ENCODE measurements at places on chromosomes 6 and 20.

GRCh38 chr6:44390158-44390683 lies 2.7 kb downstream of the CDC5L start:
- DNase-seq: no peak

GRCh38 chr20:40703975-40704530 lies 15.0 kb upstream of the MAFB start:
- no peak for DNase-seq

DNA sequence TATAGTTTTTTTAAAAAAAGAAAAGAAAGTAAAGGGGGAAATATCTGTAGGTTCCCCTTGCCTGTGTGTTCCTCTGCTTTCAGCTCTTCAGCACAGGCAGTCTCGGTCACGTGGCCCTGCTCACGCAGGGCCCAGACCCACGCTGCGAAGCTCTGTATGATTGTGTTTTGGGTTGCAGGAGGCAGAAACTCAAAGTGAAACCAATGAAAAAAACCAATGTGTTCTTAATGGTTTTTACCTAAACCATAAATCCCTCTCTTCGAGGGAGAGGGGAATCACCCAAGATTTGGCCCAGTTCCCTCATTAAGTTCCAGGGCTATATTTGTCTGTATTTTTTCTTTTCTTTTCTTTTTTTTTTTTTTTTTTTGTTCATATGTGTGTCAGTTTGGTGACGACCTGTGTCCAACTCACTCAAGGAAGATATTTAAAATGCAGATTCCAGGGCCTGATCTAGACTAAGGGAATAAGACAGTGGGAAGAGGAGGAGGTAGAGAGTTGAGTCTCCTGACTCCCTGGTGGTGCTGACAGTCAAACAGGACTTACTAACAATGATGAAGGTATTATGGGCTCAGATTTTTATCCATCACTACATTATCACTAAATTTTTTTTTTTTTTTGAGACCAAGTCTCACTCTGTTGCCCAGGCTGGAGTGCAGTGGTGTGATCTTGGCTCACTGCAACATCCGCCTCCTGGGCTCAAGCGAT lies 33.8 kb upstream of the RREB1 start:
- no peak for DNase-seq

GRCh38 chr20:48774696-48775095 lies 53.1 kb downstream of the PREX1 start:
- DNase-seq: no peak

DNA sequence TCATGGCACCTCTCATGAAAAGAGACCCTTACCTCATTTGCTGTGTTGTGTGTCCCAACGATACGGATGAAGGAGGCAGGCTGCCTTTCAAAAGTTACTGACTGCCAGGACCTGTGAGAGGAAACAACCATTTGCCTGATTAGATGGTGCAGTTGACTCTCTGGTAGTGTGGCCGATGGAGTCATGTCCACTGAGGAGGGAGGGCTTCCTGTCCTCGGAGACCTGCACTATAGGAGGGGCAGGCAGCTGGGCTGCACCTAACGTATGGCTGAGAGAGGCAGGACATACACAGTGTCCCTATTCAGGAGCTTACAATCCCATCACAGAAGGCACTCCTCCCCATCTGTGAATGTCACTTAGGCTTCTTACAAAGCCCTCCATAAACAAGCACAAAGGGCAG lies 373.0 kb downstream of the ZFAND3 start:
- DNase-seq: no peak

DNA sequence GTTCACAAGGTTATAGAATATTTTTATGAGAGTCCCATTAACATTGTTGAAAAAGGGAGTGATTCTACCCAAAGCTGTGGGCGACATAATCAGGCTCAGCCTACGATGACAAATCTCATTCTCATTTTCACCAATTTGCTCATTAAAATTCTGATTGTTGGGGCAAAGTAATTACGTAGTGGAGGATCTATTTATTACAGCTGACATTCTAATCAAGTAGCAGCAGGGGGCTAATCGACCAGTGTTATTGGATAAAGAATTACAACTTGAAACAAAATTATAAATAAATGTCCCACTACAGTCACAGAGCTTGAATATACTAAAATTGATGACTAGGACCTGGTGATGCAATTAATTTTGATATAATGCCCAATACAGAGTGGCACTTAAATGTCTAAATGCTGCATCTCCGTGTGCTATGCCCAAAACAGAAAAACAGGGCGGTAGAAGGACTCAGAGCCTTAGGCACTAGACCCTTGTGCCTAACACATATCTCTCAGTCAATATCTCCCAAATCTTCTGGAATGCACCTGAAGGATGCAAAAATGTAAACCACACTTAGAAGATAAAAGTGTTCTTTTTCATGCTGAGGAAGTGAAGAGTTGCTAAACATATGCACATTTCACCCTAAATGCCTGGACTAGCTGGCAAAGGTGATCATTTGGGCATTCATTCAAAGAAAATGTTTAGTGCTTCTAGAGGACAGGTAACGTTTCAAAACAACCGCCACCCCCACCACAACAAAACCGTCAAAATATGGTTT lies 88.3 kb downstream of the CD24 start:
- no peak for DNase-seq

- DNase-seq: no peak
These were observed 27.1 kb downstream of the SMOC2 start for GRCh38 chr6:168468045-168468444.

- DNase-seq: no peak
These were observed 11.1 kb upstream of the ITPR3 start for GRCh38 chr6:33610067-33610466.

DNA sequence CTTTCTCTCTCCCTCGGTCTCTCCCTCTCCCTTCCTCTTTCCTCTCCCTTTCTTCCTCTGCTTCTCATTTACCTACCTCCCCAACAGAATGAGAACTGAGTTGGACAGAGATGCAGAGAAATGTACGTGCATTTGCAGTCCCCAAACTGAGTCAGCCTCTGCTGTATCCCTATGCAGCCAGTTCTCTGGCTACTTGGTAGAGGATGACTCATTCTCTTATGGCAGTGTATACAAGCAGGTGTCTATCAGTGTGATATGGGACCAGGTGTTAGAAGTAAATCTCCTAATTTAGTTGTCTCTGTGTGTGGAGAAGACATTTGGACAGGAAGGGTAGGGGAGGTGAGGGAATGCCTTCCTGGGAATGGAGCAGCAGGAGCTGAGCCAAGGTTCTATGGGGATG lies 470.8 kb downstream of the CD109 start:
- no peak for DNase-seq

- DNase-seq: no peak
These were observed 21.9 kb downstream of the FAM217A start for GRCh38 chr6:4057036-4057435.
